ENCODE measurements at places on chromosomes 11 and 22.

DNA sequence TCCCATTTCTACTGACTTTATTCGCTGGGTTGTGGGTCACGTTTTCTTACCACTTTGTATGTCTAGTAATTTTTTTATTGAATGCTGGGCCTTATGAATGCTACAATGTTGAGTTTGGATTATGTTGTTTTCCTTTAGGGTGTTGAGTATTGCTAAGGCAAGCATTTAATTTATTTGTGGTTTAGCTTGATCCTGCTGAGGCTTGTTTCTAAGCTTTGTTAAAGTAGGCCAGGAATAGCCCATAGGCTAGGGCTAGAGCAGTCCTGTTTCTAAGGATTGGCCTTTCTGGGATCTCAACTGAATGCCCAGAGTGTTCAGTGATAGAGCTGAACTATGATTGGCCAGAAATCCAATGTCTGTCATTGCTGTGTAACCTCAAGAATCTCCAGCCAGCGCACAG lies 56.1 kb upstream of the LDLRAD3 start:
- DNase-seq, result no peak

GRCh38 chr11:44893308-44893822 lies 57.3 kb downstream of the TP53I11 start:
- DNase-seq, result no peak

GRCh38 chr11:21446939-21447590 lies 745.8 kb upstream of the ANO5 start:
- no peak for DNase-seq

GRCh38 chr11:62153087-62153395 lies 29.2 kb downstream of the INCENP start:
- DNase-seq, result no peak

- no peak for DNase-seq
Observed at GRCh38 chr11:16781936-16782919, 43.8 kb downstream of the C11orf58 start.

- peak; percentile 58 for DNase-seq
Observed at GRCh38 chr22:32050678-32051515, 7.8 kb downstream of the SLC5A1 start.

DNA sequence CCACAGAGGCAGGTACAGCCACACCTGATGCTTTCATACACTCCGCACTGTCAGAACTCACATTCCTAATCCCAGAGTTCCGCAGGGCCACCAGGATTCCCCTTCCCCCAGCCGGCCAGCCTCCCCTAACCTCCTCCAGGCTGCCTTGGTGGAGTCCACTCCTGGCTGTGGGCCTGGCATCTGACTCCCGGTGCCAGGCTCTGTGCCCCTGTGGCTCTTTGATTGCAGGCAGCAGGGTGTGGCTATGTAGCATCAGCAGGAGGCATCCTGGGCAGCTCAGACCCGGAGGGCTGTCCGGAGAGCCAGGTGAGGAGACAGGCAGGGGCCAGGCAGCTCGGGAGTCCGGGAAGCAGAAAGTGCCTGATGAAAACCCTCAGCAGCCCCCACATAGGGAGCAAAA lies 1432.9 kb downstream of the BRD1 start:
- DNase-seq, result no peak

GRCh38 chr11:91433284-91434010 lies 791.2 kb upstream of the FAT3 start:
- peak; percentile 37 for DNase-seq

GRCh38 chr11:4699697-4700435 lies 2.2 kb upstream of the OR51E2 start:
- DNase-seq, result no peak

- peak; percentile 63 for DNase-seq
Observed at GRCh38 chr11:94793822-94794221, 25.7 kb downstream of the AMOTL1 start.

DNA sequence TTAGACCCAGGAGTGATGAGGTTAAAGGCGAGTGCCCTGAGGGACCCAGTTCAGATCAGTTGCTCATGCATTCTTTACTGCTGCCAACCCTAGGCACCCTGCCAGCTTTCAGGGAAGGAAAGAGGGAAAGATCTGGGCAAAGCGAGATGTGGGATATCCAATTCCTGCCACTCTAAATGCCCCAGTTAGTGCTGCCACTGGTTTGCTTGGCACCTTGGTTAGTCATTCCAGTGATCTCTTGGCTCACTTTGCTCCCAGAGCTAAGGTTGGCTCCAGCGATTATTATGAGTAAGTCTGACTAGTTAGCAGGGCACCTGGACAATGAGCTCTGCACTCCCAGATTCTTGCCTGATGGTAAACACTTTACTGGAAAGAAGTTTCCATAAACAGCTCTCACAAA lies 85.0 kb downstream of the INSC start:
- no peak for DNase-seq

DNA sequence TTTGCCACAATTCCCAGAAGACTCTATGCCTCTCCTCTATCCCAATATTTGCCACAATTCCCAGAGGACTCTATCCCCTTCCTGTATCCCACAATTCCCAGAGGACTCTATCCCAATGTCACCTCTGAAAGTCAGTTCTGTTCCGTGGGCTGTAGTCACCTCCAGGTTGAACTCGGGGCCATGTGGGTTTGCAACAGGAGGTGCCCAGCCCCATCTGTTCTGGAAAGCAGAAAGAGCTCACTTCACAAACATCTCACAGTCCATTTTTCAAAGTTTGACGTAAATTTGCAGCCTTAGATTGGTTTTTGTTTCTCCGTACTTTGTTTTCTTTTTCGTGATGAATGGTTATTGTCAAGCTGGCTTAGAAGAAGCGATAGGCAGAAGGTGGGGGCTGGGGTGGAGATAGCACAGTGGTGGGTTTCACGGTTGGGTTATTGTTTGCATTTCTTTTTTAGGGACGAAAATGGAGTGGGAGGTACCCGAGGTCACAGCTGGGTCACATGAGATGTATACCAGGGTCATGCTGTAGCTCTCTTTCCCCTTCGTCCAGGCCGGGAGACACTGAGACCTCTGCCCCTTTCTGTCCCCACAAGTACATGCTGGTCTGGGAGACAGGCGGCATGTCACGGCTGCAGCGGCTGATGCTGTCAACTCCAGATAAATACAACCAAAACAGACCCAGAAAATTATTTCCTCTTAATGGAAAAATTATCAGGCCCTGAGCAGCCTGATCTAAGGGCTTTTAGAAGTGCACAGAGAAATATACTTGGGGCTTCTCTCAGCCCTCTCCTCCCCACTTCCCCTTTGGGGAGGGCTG lies 374.5 kb downstream of the CADM1 start:
- DNase-seq, result no peak

DNA sequence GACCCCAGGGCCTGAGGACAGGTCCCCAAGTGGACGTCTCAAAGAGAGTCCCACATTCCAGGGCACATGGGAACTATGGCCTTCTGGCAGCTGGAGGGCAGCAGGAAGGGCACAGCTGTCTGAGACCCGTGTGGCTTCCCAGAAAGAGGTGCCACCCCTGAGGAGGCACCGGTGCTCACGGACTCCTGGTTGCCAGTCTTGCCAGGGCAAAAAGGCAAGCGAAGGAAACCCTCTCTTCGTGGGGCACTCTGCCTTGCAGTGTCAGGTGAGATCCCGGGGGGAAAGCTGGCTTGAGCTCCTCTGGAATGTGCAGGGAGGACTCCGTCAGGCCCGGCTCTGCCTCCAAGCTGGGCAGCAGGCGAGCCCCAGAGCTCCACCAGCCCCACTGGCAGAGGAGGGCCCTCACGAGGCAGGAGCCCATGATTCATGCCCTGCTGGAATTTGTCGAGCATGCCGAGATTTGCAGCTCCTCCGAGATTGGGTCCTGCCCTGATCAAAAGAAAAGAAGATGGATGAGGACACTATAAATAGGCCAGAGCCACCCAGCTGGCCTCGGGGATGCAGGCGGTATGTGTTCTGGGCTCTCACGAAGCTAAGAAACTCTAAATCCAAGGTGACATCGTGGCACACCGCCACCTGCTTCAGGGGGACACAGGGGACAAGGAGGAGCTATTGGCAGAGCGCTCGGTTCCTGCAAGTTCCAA lies 9.9 kb upstream of the CELSR1 start:
- DNase-seq, result peak; percentile 85

DNA sequence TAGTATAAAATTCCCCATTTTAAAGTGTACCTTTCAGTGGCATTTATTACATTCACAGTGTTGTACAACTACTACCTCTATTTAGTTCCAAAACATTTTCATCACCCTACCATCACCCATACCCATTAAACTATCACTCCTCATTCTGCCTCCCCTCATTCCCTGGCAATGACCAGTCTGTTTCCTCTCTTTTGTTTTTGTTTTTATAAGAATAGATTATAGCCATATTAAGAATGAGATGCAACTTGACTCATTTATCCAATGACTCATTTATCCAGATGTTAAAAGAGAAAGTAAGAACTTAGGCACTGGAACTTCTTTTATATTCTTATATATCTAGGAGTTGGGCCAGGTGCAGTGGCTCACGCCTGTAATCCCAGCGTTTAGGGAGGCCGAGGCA lies 156.3 kb downstream of the FAT3 start:
- peak; percentile 93 for DNase-seq

DNA sequence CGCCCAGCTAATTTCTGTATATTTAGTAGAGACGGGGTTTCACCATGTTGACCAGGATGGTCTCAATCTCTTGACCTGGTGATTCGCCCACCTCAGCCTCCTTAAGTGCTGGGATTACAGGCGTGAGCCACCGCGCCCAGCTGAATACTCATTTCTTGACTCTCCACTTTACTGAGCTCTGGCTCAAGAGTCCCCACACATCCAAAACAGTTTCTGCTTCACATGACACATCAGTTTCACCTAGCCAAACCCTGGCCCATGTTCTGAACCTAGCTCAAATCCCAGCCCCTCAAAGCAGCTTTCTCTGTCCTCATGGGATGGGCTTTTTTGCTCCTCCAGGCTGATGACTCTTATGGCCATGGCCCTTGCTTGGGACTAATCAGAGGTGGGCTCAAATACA lies 9.8 kb downstream of the HYOU1 start:
- no peak for DNase-seq

- DNase-seq, result no peak
Observed at GRCh38 chr11:117126223-117126965, 17.7 kb upstream of the PAFAH1B2 start.

DNA sequence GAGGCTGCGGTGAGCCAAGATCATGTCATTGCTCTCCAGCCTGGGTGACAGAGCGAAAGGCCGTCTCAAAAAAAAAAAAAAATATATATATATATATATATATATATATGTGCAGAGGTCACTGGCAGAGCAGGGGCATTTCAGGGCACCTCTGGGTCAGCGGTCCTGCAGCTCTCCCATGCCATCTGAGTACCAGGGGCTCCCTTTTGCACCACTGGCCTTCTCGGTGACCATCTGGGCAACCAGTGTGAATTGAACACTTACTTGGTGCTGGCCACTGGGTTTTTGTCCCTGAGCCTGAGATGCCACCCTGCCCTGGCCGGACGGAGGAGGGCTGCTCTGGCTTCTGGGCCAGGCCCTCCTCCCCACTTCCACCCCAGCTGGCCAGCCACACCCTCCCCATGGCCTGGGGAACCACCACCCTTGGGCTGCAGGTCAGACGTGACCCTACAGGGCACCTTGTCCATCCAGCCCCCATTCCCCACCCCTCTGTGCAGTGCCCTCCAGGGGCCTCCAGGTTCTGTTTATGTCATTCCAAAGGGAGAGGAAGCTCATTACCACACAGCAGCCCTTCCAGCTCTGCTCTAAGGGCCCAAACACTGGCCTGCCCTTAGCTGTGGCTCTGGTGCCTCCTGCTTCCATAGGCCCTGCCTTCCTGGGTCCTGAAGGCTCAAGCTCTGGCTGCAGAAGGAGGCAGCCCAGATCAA lies 10.3 kb downstream of the MAPK8IP1 start:
- no peak for DNase-seq

GRCh38 chr22:37684803-37685615 lies 1.1 kb upstream of the NOL12 start:
- DNase-seq, result no peak

DNA sequence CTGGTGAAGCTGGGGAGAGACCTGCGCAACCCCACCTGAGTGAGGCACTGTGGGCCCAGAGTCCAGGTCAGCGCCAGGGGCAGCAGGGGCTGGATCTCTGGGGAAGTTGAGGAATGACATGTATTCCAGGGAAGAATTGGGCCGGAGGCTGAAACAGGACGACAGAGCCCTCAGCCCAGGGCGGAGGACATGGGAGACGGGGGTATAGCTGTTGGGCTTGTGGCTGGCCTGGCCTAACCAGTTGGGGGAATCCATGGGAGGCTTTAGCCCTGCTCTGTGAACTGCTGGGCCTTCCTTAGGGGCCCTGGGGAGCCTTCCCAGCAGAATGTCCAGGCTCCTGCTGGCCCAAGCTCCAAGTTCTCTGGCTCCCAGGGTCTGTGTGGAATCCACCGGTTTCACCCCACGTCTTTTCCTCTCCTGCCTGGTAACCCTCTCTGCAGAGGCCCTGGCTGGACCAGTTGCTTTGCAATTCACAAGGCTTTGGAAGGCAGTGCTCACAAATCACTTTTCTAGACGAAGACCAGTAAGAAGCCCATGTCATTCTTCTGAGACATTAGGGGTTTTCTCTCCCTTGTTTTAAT lies 50.4 kb upstream of the KCNQ1OT1 start:
- no peak for DNase-seq

- DNase-seq, result peak; percentile 84
Observed at GRCh38 chr11:47565340-47566148, at the start of gene PTPMT1. TSS of gene PTPMT1 (plus strand) at chr11:47565599. CDS start at chr11:47565623, 24 bp downstream.

DNA sequence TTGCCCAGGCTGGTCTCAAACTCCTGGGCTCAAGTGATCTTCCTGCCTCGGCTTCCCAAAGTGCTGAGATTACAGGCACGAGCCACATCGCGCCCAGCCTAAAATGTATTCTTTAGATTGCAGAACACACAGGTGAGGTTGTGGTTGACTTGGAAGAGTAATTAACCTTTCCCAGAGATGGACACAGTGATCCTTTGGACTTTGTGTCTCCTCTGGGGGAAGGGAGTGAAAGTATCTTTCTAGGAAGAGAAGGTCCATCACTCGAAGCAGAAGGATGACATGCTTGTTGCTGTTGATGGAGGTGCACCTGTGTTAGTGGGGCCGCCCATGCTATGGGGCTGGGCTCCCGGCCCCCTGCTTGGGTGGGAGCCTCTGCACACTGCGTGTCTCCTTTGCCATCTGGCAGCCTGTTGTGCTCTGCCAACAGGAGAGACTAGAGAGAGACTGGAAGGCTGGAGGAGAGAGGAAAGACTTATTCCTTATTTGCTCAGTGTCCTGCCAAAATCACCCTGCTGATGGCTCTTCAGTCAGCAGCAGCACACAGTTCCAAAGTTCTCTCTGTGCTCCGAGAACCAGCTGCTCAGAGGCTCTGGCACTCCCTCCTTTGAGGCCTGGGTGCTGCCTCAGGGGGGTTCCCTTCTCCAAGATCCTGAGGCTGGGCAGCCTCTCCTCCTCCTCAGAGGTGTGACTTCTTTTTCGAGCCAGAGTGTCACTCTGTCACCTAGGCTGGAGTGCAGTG lies 33.1 kb upstream of the CYB5R3 start:
- DNase-seq, result no peak

DNA sequence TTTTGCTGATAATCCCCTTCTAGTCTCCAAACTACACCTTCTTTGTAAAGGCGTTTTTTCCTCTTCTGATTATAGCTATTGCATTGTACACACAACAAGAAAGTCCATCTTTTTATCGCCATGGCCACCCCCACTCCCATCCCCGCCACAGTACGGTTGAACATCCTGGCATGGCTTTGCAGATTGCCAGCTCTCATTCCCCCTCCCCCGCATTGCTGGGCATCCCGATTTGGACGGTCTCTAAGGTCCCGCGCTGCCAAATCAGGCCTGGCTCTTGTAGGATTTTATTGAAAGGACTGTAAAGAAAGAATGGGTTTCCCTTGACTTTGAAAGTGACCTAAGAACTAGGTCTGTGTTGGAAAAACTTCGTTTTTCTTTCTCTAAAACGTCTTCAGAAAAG lies 916 bp upstream of the SLC6A5 start:
- DNase-seq, result no peak

Data from fibroblast of skin of back (primary cell).